ENCODE measurements at places on chromosomes 12 and 14.
A peak's percentile ranks its signal among the peaks of the same experiment; 100 is the strongest.

- DNase-seq: no peak
Measured at GRCh38 chr12:88546853-88547252, 33.4 kb downstream of the KITLG start.

DNA sequence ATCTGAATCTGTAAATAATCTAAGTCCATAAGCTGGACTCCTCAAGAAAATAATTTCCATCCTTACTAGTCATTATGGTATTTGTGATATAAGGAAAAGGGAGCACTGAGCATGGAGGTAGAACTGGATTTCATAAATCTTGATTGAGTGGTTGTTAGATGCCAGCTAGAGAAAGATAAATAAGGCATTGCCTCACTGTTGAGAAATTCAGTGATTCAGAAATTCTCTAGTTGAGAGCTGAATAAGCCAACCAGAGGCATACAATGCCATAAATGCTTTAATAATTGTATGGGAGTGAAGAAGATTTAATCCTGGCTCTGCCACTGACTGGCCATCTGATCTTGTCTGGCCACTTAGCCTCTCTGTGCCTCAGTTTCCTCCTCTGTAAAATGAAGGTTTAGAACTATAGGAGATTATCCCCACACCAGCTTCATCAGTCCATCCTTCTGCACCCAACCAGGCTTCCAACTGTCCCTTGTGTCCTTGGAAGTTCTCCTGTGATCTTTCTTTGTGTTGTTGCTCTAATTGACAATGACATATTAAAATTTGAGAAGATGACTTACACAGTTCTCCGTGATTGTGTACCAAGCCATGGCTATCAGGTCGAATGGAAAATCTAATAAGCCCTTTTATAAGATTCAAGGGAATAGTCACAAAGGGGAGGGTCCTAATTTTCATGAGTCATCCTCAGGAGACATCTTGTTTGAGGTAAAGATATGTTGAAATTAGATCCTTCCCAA lies 394.3 kb downstream of the EGLN3 start:
- DNase-seq: no peak

DNA sequence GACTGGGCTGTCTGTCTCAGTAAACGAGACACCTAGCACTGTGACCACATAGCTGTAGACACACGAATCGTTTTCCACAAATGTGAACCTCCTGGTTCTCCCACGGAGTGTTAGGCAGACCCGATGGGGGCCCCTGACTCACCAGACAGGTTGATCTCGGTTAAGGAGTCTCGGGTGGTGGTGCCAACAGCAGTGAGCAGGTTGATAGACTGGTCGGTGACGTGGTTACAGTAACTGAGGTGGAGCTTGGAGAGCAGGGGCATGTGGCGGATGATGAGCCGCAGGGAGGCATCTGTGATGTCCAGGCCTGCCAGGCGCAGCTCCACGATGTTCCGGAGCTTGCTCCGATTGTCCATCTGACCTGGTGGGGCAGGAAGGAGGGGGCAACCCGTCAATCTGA lies 39.8 kb downstream of the RNF34 start:
- no peak for DNase-seq

DNA sequence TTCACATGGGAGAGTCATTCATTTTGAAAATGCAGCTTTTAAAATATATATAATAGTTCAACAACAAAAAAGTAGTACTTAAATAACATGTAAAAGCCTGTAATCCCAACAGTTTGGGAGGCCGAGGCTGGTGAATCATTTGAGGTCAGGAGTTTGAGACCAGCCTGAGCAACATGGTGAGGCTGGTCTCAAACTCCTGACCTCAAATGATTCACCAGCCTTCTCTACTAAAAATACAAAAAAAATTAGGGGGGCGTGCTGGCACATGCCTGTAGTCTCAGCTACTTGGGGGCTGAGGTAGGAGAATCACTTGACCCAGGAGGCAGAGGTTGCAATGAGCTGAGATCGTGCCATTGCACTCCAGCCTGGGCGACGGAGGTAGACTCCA lies 256.3 kb upstream of the RGS6 start:
- DNase-seq: no peak

- DNase-seq: peak; percentile 86
Measured at GRCh38 chr14:54652188-54652587, 85.3 kb downstream of the SAMD4A start.

DNA sequence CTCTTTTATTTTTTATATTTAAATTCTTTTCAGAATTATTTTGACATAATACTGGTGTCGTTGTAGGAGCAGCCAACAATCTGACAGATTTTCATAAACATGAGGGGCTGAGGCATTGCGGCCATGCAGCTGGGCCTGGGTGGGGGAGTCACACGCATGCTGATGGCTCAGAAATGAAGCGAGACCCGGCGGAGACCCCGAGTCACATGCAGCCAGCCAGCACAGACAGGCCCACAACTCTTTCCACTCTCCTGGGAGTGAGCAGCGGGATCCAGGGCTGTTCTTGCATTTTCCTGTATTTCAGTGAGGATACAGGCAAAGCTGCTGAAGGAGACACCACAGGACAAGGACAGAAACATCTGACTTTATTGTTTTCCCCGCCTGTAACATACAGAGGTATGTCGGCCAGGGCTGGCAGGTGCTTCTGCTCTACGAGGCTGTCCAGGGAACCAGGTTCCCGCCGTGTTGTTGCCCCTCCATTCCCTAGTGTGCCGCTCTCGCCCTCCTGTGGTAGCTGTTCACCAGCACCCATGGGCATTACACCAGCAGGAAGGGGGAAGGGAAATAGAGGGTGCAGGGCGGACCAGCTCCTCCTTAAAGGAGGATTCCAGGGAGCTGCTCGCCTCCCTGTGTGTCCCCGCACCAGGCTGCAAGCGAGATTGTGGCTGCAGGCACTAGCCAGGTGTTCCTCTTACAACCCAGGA lies 30.5 kb downstream of the FZD10 start:
- DNase-seq: no peak

DNA sequence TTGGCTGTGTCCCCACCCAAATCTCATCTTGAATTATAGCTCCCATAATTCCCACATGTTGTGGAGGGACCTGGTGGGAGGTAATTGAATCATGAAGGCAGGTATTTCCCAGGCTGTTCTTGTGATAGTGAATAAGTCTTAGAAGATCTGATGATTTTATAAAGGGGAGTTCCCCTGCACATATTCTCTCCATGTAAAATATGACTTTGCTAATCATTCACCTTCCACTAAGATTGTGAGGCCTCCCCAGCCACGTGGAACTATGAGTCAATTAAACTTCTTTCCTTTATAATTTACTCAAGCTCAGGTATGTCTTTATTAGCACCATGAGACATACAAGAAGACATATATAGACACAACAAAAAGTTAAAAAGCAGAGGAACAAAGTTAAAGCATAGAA lies 120.0 kb downstream of the CPNE8 start:
- no peak for DNase-seq

GRCh38 chr12:102095677-102096263 lies 24.1 kb downstream of the NUP37 start:
- peak; percentile 52 for DNase-seq

GRCh38 chr14:100440207-100440631 lies 117.1 kb downstream of the SLC25A47 start:
- peak; percentile 84 for DNase-seq

- no peak for DNase-seq
Measured at GRCh38 chr12:4506870-4507269, 31.8 kb upstream of the RAD51AP1 start.

DNA sequence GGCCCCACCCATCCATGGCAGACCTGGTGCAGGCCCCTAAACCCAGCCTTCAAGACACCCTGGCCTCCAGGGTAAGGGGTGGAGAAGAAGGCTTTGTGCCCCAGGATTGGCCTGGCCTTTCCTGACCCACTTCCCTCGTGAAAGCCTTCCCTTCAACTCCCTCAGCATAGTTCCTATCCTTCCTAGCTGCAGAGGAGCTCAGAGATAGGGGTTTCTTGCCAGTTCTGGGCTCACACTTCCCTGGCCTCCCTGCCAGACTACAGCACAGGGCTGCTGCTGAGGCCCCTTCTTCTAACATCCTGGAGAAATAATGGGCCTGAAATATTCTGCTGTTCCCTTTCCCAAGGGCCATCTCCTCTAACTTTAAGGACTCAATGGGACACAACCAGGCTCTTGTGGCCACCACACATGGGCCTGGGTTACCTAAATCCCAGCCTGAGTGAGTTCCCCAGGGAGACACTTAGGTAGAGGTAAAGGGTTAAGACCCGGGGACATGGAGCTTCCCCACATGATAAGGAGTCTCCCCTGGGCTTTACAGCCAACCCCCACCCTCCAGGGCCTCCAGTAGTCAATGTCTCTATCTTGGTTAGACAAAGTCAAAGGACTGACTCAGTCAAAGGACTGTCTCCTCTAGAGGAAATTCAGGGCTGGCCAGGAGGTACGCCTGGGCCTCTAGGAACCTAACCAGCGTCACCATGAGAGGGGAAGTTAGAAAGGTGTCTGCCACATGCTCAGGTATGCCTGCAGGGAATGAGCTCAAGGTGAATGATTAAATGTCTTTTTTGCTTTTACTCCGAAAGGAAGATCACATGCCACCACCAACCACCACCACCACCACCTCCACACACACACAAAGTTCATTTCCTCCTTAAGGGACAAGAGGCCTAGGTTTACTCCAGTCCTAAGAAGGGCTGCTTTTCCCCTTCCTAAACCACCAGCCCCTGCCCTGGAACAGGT lies 7.1 kb downstream of the ZFP36L1 start:
- peak; percentile 62 for DNase-seq

GRCh38 chr12:114073076-114073475 lies 107.0 kb upstream of the RBM19 start:
- DNase-seq: no peak

DNA sequence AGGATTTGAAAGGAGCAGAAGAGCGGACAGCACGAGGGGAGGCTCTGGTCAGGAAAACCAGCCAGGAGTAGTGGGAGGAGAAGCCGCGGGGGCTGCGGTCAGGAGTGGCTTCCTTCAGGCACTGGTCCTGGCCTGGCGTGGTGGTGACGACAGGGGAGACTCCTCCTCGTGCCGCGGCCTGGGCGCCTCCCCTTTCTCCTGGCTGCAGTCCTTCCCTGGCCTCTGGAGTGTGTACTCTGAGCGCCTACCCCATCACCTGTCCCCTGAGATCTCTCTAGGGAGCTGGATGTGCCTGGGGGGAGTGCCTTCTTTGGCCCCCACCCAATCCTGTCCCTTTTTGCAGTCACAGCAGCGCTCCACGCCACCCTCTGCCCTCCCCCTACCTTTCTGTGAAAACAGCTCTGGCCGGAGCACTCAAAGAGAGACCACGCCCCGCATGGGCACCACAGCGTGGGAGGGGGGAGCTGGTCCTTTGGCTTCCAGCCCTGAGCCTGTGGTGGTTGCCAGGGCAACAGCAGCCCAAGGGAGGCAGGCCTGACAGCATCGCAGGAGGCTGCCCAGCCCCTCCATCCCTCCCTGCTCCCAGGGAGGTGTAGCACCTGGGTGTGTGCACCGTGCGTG lies 125.9 kb downstream of the CALM1 start:
- DNase-seq: peak; percentile 81

DNA sequence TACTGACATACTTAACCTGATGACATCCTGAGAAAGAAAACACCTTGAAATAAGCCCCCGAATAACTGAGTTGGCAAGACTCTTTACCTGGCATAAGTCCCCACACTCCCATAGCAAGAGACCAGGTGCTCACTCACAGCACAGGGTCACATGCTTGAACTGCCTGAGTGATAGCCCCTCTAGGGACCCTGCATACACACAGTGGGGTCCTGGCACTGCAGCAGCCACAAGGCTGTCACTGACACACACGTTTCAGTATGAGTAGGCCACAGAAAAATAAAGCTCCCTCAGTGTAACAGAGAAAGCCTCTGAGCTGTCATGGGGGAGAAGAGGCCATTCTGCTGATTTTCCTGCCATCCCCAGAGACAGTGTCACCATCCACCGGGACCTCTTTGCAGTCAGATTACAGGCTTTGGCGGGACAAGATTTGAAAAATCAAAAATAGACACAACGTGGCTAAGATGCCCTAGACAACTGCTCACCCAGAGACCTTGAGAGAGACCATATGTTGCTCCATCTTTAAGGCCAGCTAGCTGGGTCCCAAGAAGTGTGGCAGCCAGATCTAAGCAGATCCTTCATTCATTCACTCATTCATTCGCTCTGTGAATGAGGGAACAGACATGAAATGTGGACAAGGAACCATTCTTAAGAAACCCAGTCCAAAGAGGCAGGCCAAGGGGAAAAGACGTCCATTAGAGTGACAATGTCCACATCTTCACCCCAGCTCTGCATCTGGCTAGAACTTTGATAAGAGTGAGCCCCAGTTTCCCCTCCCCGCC lies 1.6 kb downstream of the SCARB1 start:
- DNase-seq: no peak

- no peak for DNase-seq
Measured at GRCh38 chr14:103638594-103638993, 9.6 kb downstream of the KLC1 start.

DNA sequence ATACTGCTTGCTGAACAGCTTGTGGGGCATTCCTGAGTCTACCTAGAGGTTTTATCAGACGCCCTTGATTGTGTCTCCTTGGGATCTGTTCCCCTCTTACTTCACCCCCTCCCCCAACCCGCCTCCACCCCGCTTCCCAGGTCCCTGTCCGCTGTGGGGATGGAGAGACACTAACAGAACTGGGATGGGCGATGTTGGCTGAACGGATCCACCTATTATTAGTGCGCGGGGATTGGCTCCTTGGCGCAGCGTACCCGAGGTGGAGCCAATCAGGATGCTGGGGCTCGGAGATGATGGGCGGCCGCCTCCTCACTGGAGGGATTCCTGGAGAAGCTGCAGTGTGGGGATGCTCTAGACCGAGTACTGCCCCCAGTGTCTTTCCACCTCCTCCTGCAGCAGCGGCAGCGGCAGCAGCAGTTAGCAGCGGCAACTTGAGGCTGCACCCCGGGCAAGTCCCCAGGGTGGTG lies at the start of gene SYT1:
TSS of gene SYT1 (plus strand) at position 372 of the 467 bp plus-strand sequence.
- DNase-seq: peak; percentile 95

DNA sequence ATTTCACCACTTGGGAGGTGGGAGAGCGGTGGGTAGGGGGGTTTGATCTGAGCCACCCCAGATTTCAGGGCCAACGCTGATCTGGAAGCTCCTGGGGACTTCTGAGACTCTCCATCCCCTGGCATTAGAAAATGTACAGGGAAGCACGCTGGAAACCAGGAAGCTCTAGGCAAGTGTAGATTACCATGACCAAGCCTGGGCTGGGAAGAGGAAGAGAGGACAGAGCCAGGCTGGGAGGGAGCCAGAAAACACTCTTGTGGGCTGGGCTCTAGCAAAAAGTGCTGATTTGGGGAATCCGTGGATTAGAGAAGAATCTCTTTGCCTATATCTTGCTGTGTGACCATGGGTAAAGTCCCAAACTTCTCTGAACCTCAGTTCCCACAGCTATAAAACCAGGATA lies 236.7 kb downstream of the BCL11B start:
- DNase-seq: no peak

GRCh38 chr12:6795088-6795487 lies 5.8 kb downstream of the CD4 start:
- no peak for DNase-seq

GRCh38 chr14:101072945-101073597 lies 169.5 kb upstream of the RTL1 start:
- peak; percentile 82 for DNase-seq

DNA sequence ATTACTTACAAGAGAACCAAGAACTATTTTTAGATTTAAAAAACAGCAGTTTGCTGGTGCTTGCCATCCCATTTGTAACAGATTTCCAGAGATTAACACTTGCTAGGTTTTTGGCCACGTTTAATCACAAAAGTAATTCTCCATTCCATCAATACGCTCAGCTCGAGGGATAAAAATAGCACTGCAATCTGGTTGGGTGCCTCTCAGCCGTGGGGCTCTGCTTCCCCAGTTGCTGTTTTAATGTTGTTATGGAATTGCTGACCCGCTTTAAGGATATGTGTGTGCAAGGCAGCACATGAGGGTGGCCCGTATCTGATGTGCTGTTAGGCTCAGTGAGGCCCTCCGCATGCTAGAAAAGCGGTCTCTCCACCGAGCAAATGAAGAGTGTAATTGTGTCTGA lies 222.2 kb upstream of the TMEM260 start:
- DNase-seq: peak; percentile 5

All from eye (tissue), 1 donor.